Activated naive CD8-positive, alpha-beta T cell treated with anti-CD3 and anti-CD28 coated beads, Interleukin-2, amount 50 U/mL, for 16 hours (primary cell): ENCODE measurements at places on chromosomes 6 and 20.

DNA sequence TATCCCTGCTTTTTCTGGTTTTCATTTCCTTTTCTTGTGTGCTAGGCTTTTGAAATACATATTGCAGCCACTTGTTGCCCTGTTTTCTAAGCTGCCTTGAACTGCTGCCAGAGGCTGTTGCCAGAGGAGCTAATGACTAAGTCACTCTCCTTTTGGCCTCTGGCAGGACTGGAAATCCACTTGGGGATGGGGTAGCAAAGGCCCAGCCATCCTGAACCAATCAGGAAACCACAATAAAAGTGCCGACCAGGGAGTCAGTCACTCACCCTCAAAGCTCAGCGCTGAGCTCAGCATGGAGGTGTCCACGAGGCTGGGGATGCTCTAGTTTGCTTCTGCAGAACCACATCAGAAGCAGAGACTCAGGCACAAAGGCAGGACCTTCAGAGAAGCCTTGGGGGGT lies 813.0 kb downstream of the DHX35 start:
- no peak for DNase-seq

DNA sequence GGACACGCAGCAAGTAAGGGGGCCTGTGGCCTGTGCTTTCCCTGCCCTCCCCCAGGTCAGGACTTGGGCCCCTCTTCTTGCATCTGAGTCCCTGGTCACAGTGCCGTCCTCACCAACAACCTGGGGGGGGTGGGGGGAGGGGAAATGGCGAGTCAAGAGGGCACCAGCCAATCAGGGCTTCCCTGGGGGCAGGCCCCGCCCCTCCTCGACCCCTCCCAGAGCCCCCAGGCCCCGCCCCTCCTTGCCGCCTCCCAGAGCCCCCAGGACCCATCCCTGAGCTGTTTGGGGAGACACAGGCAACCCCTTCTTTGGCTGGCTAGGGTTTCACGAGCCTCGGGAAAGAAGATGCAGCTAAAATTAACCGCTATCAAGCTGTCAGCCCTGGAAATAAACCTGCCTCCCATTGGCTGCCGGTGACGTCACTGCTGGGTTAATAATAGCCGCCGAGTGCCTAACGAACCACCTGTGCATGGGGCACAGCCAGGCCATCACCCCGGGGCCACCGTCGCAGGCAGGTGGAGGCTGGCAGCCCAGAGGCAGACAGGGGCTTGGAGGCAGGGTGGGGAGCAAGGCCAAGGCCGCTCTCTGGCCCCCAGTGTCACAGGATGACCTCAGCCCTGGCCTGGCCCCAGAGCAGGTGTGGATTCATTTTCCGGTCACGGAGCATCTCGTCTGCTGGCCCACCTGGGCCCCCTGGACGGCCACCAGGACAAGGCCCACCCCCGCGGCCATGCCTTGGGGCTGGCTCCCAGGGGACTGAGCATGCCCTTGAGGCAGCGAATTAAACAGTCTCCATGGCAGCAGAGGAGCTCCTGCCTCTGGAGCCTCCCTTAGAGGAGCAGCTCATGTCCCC lies 3.2 kb upstream of the EEF1A2 start:
- no peak for DNase-seq

DNA sequence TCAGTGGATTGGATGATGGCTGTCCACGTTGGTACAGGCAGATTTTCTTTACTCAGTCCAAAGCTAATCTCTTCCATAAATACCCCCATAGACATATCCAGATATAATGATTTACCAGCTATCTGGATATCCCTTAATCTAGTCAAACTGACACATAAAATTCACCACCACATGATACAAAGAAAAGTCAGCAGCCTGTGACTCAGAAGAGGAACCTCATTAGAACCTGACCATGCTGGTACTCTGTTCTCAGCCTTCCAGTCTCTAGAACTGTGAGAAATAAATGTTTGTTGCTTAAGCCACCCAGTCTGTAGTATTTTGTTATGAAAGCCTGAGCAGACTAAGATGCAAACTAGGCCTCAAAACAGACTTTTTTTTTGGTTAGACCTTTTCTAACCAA lies 431.3 kb upstream of the RNF217 start:
- DNase-seq, result no peak

GRCh38 chr6:2589171-2589661 lies 161.5 kb downstream of the MYLK4 start:
- DNase-seq, result no peak

DNA sequence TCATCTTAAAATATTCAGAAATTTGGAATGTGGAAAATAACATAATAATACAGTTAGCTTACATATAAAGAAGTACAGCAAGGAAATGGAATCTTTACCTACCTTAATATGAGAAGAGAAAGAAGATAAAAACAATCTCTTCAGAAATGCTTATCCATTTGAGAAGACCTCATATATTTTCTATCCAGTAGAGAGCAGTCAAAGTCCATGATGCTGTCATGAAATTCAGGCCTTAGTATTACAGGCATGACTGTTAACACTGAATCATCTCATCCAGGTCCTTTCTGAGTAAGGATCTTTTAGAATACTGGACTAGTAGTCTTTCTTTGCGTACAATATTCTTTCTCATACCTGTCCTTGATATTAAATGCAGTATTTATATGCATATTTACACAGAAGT lies 713.4 kb downstream of the CD109 start:
- no peak for DNase-seq

GRCh38 chr6:121748850-121749249 lies 313.4 kb downstream of the GJA1 start:
- no peak for DNase-seq

DNA sequence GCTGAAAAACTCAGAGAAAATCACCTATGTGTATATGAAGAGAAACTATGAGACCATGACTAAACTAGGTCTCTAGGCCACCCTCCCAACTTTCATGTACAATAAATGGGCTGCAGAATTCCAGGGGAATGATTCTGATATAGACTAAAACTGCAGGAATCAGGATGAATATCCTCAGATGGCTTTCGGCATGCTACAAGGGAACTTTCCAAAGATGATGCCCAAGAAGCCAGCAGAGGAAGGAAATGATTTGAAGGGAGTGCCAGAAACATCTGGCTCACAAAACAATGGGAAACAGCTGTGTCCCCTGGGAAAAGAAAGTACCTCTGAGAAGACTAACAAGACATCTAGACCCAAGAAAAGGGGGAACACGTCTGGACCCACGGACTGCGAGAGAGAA lies 41.1 kb downstream of the PLN start:
- DNase-seq, result no peak

DNA sequence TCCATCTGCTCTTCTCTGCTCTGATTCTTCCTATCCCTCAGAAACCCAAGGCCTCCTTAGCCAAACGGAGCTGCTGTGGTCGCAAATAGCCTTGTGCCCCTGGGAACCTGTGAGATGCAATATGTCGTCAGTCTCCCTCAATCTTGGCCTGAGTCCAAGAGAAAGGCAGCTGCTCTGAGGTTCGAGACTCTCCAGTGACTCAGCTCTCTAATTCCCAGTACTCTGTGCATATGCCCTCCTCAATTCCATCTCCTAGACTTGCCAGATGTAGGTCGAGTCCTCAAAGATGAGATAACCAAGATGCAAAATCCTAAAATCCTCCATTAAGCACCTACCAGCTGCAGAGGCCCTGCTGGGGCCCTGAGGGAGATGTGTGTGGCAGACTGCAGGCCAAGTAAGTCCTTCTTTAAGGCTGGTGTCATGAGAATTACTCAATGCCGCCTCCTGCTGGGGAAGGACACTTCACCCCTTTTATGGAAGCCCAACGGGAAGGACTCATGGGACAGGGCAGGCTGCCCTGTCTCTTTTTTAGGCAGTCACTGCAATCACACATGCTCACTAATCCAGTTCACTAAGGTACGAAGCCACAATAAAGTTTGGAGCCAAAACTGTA lies 28.5 kb downstream of the C6orf15 start:
- no peak for DNase-seq

DNA sequence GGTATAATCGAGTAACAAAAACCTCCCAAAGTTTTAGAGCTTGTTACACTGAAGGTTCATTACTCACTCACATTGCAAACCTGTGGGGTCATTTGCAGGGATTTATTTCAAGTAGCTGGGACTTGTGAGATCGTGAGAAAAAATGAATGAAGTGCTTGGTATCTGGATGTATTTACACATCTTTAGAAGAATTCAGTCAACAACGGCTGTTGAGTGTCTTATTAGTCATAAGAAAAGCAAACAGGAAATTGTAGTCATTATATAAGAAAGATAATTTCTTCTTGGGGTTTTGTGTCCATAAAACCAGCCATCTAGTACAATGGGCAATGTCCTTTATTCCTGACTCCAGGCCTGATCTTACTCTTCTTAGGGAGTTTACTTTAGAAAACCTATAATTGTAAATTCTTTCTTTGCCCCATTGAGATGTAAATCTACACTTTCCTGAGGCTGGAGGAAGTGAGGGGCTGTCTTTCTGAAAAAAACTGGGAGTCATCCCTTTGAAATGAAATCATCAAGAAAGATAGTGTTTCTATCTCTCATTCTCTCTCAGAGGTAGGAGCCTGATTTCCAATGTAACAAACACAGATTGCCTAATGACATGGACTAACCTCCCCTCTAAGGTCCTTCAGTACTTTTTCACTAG lies 202.5 kb upstream of the ASCC3 start:
- no peak for DNase-seq

- no peak for DNase-seq
These were observed 35.3 kb downstream of the TMEM181 start for GRCh38 chr6:158595223-158595622.

DNA sequence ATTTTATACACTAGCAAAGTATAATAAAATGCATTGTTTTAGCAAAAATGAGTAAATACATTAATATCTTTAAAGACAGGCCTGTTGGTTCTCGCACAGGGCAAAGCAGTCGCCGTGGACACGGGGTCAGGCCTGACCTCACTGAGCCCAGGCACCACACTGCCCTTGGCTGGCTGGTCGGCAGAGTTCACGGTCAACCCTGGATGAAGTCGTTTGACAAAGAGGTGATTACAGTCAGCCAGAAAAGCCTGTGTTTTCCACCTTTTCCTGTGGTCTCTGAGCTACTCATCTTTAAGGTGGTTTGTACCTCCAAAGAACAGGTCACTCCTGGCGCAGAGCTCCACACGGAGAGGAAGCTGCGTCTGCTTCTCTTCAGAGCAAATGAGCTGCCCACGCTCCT lies 191.5 kb downstream of the DLL1 start:
- DNase-seq, result no peak

DNA sequence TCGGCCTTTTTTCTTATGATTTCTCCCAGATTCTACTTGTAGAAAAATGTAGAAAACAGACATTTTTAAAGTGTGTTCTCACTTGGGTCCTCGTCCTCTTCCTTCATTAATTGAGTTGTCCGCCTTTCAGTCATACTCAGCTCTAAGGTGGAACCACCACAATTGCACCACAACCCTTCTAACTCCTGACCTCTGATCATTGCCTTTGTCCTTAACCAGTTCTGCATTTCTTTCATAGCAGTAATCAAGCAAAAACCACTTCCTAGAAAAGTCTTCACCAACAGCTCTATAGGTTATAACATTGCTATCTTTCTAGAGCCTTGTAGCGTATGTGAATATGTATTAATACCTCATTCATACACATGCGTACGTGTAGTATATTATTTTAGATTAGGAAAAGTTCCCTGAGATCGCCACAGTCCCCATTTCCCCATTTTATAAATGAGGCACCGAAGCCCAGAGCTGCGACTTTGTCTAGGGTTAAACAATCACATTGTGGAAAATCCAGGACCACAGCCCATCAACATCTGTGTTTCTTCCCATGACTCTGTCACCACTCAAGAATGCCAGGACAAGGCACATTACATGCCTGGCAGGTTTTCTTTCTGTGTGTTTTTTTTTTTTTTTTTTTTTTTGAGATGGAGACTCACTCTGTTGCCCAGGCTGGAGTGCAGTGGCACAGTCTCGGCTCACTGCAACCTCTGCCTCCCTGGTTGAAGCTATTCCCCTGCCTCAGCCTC lies 175.5 kb downstream of the BTBD3 start:
- DNase-seq, result no peak

DNA sequence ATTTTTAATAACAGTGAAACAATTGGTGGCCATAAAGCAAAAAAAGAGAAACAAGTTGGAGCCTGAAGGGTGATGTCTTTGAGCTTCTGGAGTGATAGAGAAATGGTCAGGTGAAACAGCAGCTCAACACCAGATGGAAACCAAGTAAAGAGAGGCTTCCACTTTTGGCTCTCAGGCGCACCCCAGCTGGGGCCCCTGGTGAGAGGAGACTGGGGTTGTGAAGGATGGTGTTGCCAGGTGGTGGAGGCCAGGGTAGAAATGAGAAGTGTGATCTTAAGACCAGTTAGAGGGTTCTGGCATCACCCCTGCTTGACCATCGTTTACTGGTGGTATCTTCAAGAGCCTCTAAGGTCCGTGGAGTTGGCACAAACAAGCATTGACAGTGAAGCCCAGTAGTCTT lies 126.0 kb upstream of the AKIRIN2 start:
- DNase-seq, result no peak

GRCh38 chr6:145729887-145730286 lies 5.4 kb downstream of the EPM2A start:
- no peak for DNase-seq

DNA sequence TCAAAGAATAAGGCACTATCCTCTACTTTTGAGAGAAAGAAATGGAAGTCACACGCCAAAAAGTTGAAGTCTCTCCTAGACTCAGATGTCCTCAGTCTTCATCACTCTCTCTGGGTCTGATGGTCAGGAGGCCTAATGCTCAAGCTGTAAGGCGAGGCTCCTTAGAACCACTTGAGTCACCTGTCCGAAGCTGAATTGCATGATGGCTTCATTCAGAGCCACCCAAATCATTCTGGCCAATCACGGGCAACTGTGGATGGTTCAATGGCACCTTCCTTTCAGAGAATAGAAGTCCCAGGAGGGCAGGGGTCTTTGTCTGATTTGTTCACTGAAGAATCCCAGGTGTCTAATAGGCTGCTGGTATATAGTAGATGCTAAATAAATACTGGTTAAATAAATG lies 69.4 kb upstream of the RNF24 start:
- DNase-seq, result no peak

DNA sequence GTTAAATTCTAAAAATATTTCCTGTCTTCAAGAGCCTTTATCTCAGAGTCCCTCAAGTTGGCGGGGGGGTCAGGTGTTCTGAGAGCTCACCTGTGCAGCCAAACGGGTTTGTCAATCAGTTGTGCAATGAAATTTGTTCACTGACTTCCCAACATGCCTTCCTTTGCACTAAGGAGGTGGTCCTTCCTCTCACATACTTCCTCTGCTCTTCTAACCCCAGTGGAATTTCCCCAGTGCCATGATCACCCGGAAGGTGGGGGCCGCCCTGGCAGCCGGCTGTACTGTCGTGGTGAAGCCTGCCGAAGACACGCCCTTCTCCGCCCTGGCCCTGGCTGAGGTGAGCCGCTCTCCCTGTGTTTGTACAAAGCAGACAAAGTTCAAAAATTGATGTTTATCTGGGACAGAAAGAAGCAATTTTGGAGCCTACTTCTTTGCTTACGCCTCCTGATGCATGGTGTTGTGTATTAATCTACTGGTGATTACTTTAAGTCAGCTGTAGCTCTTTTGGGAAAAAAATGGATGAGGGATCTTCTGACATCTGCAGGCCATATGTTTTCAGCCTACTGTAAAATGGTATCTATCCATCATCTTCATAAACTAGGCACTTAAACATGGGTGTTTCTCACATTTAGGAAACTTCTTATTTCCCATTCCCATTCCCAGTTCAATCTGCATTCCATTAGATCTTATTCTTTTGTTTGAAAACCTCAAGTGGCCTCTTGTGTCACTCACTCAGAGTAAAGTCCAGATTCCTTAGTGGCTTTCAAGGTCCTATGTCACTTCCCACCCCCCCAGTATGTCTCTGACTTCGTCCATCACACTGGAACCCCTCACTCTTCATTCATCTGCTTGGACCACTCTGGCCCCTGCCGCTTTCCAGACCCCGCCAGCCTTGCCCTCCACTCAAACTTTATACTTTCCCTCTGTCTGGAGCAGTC lies 10.1 kb downstream of the ALDH5A1 start:
- no peak for DNase-seq

GRCh38 chr6:106056746-106057390 lies 29.3 kb upstream of the PRDM1 start:
- no peak for DNase-seq
